ENCODE measurements at places on chromosomes 11 and 22. TPM values are rescaled to one million over a fixed set of nuclear protein-coding genes. Genes with fewer than 3 reads are reported as not detected.

Gene DDTL
- total RNA-seq, result not detected

Gene SLC17A6
- total RNA-seq, result not detected

Gene FAM111B
- total RNA-seq, result 8.5 TPM

Gene CCDC81
- total RNA-seq, result 1.1 TPM

Gene DEAF1
- 36.9 TPM for total RNA-seq

Gene CRYBB2
- 1.0 TPM for total RNA-seq

Gene CD44
- 872 TPM for total RNA-seq

Gene CARD18
- not detected for total RNA-seq

Gene TMPRSS13
- 18.5 TPM for total RNA-seq

Gene GDPD4
- not detected for total RNA-seq

Gene AMOTL1
- 60.5 TPM for total RNA-seq

Gene FGF4
- not detected for total RNA-seq

Gene DNAJC4
- total RNA-seq, result 55.0 TPM

Gene UPK3A
- 1.0 TPM for total RNA-seq

Gene AGBL2
- 21.9 TPM for total RNA-seq

Gene ANO3
- not detected for total RNA-seq

Gene RIBC2
- 11.0 TPM for total RNA-seq

Gene MSANTD4
- 13.6 TPM for total RNA-seq

Gene PTPRCAP
- 1.2 TPM for total RNA-seq

Gene CLMP
- total RNA-seq, result 5.4 TPM

Gene VPREB1
- not detected for total RNA-seq

Gene NELL1
- not detected for total RNA-seq

Gene HTR3A
- not detected for total RNA-seq

Gene INS
- not detected for total RNA-seq

Gene XKR3
- not detected for total RNA-seq

Gene APOL5
- total RNA-seq, result not detected

Gene APOA5
- total RNA-seq, result not detected

Gene SCGB2A2
- not detected for total RNA-seq

Gene PRR33
- total RNA-seq, result not detected

Gene TRIM44
- total RNA-seq, result 100 TPM

Gene SERPIND1
- total RNA-seq, result not detected

Gene RASGRP2
- 2.1 TPM for total RNA-seq

Gene FOLH1
- not detected for total RNA-seq

Gene SLC22A12
- total RNA-seq, result not detected

Gene ABCC8
- total RNA-seq, result not detected

Gene OR51I1
- total RNA-seq, result not detected

Gene LGALS12
- total RNA-seq, result not detected

All from PC-9 (cell line).